AG04449 (cell line): ENCODE measurements at places on chromosomes 7 and 10.

DNA sequence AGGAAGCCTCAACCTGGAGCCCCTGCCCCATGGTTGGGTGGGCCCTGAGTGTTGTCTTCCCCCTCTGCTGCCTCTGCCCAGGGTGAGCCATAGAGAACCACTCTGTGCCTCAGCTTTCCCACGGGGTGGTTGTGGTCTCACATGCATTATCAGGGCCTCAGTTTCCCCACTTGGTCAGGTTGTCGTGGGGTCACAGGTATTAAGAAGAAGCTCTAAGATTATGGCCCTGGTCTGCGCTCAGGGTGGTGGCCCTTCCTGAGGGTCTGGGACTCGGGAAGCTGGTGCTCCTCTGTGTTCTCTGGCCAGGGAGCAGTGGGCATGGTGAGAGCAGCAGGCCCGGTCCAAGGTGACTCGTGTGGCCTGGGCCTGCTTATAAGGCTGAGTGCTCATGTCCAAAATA lies 17.8 kb downstream of the LRRC27 start:
- no peak for DNase-seq

DNA sequence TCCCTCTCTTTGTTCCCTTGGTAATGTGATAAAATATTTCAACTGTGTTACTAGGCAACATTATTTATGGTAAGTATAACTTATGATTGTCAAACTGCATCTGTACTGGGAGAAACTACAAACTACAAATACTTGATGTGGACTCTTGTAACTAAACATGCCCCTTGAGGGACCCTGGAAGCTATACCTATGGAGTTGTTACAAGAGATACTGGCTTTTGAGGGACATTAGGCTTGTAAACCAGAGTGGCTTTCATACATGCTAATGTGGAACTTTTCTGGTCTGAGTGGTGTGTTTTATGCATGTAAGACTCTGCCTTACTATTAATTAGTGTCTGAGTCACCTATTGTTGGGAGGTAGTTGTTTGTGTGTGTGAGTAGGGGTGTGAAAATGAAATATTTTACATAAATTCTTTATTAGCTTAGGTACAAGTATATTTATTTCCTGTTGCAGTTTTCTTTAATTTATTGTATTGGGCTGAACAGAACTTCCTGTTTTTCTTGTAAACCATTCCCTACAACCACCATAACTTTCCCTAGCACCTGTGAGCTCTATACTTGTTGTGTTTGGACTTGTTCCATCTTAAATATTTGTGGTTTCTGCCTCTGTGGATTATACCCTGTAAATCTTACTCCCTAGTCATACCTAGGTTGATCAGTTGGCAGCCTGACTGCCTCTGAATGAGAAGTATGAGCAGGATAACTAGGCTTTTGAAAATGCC lies 49.8 kb downstream of the STK31 start:
- DNase-seq, result no peak

GRCh38 chr10:116521424-116522290 lies 24.1 kb upstream of the PNLIP start:
- no peak for DNase-seq

DNA sequence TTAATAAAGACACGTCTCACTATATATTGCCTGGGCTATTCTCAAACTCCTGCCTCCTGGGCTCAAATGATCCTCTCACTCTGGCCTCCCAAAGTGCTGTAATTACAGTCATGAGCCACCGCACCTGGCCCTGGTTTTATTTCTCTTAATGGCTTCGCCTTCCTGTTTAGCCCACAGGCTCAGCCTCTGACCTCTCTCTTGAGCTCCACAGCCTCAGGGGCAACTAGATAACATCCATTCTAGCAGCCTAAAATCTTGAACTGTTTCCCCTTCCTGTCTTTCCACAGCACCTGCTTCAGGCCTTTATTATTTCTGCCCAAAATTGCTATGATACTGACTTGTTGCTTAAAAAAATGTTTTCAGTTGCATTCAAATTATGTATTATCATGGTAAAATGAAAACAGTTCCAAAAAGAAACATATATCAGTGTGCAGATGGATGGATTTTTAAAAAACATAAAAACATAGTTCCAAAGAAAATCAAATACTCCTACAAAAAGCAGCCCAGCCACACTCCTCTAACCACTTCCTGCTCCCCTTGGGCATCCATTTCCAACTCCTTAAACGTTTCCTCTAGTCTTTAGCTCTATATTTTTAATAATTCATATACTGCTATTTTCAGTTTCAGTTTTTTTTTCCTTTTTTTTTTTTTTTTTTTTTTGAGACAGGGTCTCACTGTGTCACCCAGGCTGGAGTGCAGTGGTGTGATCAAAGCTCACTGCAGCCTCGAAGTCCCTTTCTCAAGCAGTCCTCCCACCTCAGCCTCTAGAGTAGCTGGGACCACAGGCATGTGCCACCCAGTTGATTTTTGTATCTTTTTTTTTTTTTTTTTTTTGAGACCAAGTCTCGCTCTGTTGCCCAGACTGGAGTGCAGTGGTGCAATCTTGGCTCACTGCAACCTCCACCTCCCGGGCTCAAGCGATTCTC lies 5.1 kb upstream of the BAZ1B start:
- DNase-seq, result no peak

- no peak for DNase-seq
Measured at GRCh38 chr7:157658851-157659412, 322.1 kb downstream of the DNAJB6 start.
